ENCODE measurements at places on chromosomes 12 and 14. TPM values are rescaled to one million over a fixed set of nuclear protein-coding genes. Genes with fewer than 3 reads are reported as not detected.

The PCK2 gene
- 54.9 TPM for total RNA-seq

- H3K27ac ChIP-seq: no peak overlapping the region
- no peak overlapping the region for H3K4me3 ChIP-seq
- H3K4me1 ChIP-seq: no peaks in the 10 kb centered on the region
- no peak for DNase-seq
- no peaks in the 10 kb centered on the region for H3K36me3 ChIP-seq
Measured at GRCh38 chr12:131882804-131883520, 11.5 kb upstream of the ULK1 start.

GRCh38 chr14:37318938-37319337 is 121.2 kb downstream of the MIPOL1 start:
- H3K27ac ChIP-seq: no peak overlapping the region
- H3K27me3 ChIP-seq: no peaks in the 10 kb centered on the region
- no peaks in the 10 kb centered on the region for H3K36me3 ChIP-seq
- no peaks in the 10 kb centered on the region for H3K4me1 ChIP-seq
- no peak overlapping the region for H3K4me3 ChIP-seq

GRCh38 chr14:93648440-93649168 is 139.7 kb downstream of the PRIMA1 start:
- H3K4me1 ChIP-seq: no peaks in the 10 kb centered on the region
- peak; percentile 22 for DNase-seq
- H3K36me3 ChIP-seq: no peaks in the 10 kb centered on the region
- no peak overlapping the region for H3K4me3 ChIP-seq

DNA sequence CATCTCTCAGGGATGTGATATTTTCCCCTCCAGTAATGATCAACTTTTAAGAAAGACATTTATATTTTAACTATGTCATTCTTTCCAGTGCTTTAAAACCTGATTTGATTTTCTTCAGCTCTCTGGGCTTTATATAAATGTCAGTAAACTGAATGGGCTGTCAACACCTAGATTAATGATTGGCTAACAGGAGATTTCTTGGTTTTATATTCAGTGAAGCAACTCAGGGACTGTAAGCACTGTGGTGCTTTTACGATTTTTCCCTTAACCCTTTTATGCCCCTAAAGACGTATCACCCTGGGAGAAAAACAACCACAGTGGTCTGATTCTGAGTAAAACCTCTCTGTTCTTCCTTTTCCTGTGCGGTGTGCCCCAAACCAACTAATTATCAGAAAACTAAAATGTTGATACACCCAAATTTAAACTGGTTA is 38.0 kb downstream of the PTGER2 start:
- peak; percentile 89 for DNase-seq
- H3K27me3 ChIP-seq: no peaks in the 10 kb centered on the region
- peak overlapping the region; percentile 99 for H3K27ac ChIP-seq
- H3K4me1 ChIP-seq: peaks cover 78% of the 10 kb centered on the region

GRCh38 chr14:94514351-94514750 is 5.1 kb upstream of the SERPINA12 start:
- H3K27me3 ChIP-seq: peaks cover 2% of the 10 kb centered on the region
- no peak overlapping the region for H3K27ac ChIP-seq
- DNase-seq: no peak
- H3K36me3 ChIP-seq: no peaks in the 10 kb centered on the region
- no peaks in the 10 kb centered on the region for H3K4me1 ChIP-seq
- no peak overlapping the region for H3K4me3 ChIP-seq

The PRORP gene
- total RNA-seq: 35.4 TPM

DNA sequence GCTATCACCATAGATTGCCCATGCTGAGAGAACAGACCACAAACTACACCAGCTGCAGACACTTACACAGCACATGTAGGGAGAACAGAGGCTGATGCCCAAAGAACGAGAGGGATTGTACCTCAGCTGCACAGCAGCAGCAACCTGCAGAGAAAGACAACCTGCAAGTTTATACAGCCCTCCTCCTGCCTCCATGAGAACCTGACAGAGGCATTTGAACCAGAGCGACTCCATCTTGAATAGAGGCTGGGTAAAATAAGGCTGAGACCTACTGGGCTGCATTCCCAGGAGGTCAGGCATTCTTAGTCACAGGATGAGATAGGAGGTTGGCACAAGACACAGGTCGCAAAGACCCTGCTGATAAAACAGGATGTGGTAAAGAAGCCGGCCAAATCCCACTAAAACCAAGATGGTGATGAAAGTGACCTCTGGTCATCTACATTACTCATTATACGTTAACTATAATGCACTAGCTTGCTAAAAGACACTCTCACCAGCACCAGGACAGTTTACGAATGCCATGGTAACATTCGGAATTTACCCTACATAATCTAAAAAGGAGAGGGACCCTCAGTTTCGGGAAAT is 262.4 kb upstream of the HMGA2 start:
- no peak for DNase-seq
- no peaks in the 10 kb centered on the region for H3K27me3 ChIP-seq
- H3K27ac ChIP-seq: no peak overlapping the region
- H3K36me3 ChIP-seq: no peaks in the 10 kb centered on the region
- H3K4me1 ChIP-seq: no peaks in the 10 kb centered on the region

The GRIN2B gene
- not detected for total RNA-seq

The PLEKHG7 gene
- not detected for total RNA-seq

All from activated CD8-positive, alpha-beta T cell treated with anti-CD3 and anti-CD28 coated beads, Interleukin-2, amount 10 ng/mL, durations not matched to agents 7 days and 5 days (primary cell).